ENCODE measurements at places on chromosomes 1 and 21.

DNA sequence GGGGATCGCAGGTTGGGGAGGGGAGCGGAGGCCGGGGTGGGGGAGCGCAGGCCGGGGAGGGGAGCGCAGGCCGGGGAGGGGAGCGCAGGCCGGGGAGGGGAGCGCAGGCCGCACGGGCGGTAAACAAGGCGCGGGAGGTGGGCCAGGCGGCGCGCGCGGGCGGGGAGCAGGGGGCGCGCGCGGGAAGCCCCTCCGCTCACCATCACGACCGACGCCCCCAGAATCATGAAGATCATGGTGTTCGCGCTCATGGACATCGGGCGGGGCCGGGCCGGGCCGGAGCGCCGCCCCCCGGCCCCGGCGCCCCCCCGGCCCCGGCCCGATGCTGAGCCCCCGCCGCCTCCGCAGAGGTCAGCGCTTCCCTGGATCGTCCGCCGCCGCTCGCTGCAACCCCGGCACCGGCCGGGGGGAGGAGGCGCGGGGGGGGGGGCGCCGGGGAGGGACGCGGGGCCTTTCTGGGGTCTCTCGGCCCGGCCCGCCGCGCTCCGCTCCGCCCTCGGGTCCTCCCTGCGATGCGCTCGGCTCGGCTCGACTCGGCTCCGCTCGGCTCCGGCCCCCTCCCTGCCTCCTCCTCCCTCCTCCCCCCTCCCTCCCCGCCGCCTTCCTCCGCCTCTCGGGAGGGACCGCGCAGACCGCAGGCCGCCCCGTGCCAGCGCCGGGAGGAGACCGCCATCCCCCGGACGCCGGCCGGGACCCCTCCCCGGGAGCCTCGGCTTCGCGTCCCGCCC, at the start of gene TMEM240:
TSS of gene TMEM240 (minus strand) at position 535 of the 728 bp plus-strand sequence. CDS start at position 257, 278 bp downstream.
- peak; percentile 71 for DNase-seq

DNA sequence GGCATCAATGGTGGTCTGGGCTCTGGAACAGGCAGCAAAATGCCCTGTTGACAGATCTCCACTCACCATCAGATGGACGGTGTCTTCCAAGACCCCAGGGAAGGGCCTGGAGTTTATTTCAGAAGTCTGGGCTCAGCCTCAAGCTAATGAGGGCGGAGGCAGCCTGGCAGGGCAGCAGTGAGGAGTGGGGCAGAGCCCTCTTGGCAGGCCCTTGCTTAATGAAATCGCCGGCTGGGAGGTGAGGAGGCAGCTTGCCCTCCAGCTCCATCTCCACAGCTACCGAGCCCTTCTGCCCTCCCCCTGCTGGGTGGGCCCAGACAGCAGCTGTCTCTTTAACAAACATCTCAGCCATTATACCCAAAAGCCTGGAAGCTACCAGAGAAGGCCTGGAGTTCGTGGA, 22.0 kb upstream of the GRIK3 start:
- no peak for DNase-seq

DNA sequence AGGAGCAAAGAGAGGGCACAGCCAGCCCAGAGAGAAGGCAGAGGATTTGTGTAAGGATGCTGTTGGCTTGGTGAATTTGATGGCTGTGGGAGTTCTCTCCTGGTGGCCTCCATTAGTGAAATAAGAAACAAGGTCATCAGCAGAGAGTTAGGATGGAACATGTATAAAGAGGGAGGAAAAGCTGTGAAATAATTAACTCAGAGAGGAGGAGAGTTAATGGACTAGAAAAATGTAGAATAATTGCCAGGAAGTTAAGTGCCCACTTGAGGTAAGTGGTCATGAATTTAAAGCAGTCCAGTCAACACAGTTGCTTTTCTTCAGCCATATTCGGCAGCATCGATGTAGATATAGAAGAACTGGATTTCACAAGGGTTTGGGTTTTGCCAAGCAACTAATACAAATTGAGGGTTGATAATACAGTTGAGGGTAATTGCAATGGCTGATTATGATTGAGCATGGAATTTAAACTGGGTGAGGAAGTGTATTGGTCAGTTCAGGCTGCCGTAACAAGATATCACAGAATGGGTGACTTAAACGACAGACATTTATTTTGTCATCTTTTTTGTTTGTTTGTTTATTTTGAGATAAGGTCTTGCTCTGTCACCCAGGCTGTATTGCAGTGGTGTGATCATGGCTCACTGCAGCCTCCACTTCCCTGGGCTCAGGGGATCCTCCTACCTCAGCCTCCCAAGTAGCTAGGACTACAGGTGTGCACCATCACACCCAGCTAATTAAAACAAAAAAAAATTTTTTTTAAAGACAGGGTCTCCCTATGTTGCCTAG, 31.7 kb upstream of the KLF17 start:
- DNase-seq: peak; percentile 14

DNA sequence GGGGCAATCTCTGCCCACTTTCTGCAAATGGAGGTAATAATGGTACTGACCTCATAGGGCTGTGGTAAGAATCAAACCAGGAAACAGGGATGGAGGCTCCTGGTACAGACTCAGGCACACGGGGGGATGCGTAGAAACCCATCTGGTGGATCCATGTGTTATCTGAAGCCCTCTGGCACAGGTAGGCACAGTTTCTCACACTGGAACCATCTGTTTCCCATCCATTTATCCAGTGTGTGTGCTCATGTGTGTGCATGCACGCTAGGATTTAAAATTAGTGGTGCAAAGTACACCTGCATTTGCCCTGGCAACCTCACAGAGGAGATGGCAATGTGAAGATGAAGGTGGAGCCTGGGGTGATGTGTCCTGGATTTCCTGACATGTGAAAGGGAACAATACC, 103.3 kb downstream of the RAVER2 start:
- no peak for DNase-seq
